ENCODE measurements at places on chromosomes 2 and 18. TPM values are rescaled to one million over a fixed set of nuclear protein-coding genes. Genes with fewer than 3 reads are reported as not detected.

The DSG2 gene
- total RNA-seq = 42.6 TPM

The PJVK gene
- total RNA-seq = 0.91 TPM

DNA sequence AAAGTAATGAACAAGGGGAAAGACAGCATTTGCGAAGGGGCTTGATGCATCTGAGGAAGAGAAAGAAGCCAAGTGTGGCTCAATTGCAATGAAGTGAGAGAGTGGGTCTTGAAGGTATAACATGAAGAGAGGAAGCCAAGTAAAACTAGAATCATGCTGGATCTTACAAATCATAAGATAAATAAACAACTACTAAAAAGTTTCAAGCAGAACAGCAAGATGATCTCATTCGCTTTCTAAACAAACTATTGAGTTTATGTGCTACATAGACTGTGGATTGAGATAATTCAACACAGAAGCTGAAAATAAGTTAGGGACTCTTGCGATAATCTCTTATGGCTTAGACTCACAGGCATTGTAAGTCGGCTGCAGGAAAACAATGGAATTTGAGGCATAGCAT lies 1310.5 kb upstream of the NRXN1 start:
- DNase-seq = no peak

DNA sequence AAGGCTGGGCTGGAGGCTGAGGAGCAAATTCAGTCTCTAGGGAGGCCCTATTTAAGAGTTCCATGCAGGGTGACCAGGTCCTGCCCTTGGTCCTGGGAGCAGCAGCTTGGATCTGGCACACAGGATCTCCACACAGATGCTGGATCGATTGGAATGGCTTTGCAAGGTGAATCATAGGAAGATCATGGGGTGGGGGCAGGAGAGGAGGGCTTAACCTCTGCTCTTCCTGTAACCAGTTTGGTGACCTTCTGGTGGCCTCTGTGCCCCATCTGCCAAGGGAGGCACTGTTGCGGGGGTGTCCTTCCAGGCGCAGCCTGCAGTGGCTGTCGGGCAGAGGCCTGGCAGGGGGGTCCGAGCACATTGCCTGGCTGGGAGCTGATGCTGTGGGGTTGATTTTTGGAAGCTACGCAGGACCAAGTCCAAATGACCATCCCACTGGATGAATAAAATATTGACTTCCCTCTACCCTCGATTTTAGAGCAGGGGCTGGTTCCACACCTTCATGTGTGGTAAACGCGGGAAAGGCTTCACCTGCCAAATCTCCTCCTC lies 79.7 kb downstream of the EDAR start:
- no peak for DNase-seq

DNA sequence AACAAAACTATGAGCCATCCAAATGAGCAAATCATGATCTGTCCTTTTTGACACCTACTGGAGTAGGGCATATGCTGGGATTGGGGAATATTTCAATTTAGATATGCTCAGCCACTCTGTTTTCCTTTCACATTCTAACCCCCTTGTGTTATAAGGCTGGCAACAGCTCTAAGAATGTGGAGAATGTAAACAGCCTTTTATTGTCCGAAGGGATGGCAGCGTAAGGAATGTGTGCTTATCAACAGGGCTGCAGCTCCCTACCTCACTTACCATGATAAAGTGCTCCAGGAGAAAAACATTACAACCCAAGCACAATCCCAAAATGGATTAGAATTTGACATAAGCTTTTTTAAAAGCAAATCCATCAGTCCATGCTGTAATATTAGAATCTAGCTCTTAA lies 2.2 kb downstream of the NXPH2 start:
- DNase-seq = no peak

The CYP26B1 gene
- total RNA-seq = 1.5 TPM

GRCh38 chr18:62659698-62660097 lies 55.6 kb upstream of the PHLPP1 start:
- no peak for DNase-seq

DNA sequence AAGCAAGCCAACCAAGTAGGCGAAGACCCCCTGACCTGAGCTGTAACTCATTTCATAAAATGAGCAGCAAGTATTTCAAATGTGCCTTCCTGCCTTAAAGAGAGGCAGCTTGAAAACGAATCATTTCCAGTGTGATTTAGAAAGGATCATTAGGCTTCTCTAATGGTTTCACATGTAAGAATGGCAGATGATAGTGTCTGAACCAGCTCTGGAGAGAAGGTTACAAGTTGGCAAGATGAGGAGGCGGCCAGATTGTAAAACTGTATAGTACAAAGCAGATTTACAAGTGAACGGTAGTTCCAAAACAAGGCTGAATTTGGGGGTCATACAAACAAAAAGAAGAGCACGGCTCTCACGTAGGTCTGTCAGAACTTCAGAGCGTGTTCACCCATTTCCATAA lies 132.4 kb downstream of the ZNF516 start:
- DNase-seq = no peak

- no peak for DNase-seq
These were observed 84.0 kb upstream of the ACSL3 start for GRCh38 chr2:222776792-222777191.

- DNase-seq = no peak
These were observed 101.4 kb downstream of the RBMS1 start for GRCh38 chr2:160392201-160392600.

DNA sequence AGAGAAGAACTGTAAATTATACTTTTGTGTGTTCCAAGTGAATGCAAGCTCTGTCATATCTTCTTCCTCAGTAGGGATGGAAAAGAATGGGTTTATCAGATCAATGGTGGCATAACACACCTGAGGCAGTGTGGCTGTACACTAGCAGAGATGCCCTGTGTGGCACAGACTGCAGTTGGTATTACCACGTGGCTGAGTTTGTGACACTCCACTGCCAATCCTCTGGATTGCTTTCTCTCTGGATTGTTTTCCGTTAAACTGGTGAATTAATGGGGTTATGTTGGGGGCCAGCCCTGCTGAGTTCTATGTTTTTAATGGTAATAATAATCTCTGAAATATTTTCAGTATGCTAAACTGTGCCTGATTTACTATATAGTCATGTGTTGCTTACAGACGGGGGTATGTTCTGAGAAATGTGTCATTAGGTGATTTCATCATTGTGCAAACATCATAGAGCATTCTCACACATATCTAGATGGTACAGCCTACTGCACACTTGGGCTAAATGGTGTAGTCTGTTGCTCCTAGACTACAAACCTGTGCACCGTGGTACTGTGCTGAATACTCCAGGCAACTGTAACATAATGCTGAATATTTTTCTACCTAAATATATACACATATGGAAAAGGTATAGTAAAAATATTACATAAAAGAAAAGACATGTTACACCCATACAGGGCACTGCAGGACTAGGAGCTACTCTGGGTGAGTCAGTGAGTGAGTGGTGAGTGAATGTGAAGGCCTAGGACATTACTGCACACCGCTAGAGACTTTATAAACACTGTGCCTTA lies 84.7 kb upstream of the ST6GAL2 start:
- DNase-seq = no peak

The ROCK2 gene
- 30.2 TPM for total RNA-seq

- DNase-seq = no peak
These were observed 38.3 kb upstream of the EPB41L3 start for GRCh38 chr18:5582076-5582475.

DNA sequence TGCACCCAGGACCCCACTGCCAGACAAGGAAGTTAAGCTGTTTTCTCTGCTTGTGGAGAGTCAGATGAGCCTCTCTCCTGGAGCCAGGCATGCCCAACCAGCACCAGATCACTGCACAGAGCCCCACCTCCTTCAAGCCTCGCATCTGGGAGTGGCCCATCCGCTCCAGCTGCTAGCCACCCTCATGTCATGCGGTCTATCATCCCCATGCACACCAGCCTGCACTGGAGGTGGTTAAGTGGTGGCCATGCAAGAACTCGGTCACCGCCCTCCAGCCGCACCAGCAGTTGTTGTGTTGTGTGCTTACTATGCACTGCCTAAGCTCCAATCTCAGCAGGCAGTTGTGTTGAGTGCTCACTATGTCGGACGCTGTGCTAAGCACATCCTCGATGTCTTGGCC lies 177.9 kb upstream of the SLC14A2 start:
- no peak for DNase-seq

DNA sequence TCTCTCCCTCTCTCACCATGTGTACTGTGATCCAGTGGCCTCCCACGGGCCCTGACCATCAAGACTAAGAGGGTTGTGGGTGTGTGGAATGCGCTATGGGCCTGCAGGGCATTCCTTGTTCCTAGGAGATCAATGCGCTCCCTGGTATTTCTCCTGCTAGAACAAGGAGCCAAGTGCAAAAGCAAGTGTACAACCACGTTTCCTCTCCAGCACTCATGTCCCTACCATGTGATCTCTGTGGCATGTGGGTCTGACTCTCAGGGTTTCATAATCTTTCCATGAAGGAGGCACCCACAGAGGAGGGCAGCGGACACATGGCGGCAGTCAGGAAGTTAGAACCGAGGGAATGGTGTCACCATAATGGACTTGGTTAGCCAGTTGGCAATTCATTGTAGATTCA lies 91.4 kb downstream of the MAPK4 start:
- no peak for DNase-seq

The ZSWIM2 gene
- not detected for total RNA-seq

DNA sequence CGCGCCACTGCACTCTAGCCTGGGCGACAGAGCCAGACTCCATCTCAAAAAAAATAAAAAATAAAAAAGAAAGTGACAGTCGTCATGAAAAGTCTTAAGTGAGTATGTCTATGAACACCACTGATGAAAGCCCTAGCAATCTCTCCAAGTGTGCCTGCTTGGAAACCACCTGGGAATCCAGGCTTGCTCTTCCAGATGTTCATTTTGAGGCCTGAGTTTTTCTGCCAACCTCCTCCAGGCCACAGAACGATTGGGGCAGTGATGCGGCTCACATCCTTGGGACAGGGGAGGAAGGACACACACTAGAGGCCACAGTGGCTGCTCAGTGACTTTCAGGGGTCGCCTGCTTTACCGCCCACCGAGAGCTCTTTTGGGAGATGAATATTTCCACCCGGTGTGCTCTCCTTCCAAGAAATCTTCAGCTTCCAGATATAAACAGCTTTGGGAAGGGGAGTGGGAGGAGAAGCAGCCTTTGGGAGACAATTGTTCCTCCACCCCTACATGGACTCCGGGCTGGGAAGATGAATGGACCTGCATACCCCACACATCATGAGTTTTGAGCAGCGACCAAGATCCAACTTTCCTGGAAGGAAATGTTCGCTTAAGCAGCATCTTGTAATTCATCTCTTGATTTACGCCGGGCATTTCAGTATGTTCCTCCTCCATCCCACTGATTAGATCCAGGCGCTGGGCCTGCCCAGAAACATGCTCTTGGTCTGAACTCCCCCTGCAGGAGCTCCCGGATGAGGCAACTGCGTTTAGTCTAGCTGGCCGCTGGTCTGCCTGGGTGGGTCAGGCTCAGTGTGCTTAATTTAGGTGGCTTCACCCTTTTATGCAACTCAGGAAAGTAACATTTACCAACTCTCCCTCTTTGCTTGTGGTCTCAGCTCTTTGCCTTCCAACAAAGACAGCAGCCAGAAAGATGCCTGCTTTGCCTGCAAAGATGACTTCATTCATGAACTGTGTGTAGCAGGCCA lies 6.2 kb upstream of the ARMC9 start:
- peak; percentile 72 for DNase-seq

DNA sequence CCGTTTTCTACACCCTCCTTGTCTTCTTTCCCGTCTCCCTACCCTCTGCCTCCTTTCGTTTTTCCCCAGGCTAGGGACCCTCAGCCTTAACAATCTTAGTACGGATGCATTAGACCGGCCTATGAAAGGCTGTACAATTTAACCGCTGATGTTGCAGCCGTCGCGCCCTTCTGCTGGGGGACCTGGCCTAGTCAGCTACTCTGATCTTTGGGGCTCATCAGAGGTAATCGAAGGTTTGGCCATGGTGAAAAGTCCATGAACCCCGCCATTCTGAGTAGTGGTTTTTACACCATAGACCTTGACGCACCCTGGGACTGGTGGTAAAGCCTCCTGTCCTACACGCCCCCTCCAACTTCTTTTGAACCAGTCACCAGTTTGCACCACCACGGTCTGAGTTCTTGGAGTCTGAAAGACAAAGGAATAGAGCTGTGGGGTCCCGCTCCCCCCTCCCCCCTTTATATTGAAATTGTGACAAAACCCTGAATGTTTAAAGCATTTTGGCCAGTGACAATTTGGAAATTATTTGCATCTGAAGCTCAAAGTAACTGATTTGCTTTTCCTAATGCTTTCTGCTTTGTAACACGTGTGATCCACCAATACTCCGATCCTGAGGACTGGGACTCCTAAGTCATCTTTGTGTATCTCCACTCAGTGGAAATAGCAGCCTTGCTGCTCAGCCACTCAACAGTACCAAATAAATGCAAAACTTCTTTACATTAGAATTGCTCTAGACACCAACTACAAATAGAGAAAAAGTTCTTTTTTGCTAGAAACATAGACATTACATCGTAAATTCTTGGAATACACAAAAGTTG lies 642 bp upstream of the SRSF7 start:
- DNase-seq = no peak

DNA sequence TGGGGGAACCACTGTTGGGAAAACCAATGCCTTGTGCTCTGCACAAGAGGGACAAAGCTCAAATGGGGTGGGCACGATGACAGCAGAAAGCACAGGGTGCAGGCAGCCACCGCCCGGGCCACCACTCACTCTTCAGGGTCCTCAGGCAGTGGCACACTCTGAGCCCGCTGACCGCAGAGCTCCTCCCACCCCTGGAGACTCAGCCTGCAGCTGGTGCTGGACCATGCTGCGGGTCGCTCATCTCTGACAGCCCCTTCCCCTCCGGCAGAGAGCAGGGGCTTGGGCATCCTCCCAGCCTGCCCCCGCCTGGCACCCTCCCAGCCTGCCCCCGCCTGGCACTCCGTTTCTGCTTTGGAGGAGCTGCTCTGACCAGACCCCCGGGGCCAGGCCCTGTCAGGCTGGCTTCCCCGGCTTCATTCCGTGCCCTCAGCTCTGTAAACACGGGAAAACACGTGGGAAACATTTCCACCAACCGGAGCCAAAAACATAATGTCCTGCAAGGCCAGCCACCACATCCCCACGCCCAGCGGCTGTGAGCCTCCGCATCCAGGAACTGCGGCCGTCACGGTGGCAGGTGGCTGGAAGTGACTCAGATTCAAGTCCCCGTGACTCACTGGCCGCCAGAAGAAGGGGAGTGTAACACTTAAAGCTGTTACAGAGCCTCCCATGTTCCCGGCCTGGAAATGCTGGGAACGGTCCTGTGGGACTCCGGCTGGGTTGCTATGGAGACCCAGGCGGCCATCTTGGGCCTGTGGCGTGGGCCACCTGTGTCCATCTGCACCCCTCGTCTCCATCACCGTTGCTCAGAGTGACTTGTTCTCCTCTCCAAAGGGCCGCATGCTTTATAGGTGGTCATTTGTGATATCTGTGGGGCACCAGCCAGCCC lies 6.8 kb upstream of the SNED1 start:
- peak; percentile 86 for DNase-seq

The KIF5C gene
- 0.47 TPM for total RNA-seq

- DNase-seq = no peak
These were observed 154.2 kb upstream of the DLX2 start for GRCh38 chr2:172256886-172257285.

GRCh38 chr18:59718464-59719157 lies 21.4 kb upstream of the CCBE1 start:
- no peak for DNase-seq

GRCh38 chr2:198325359-198325758 lies 521.0 kb downstream of the PLCL1 start:
- DNase-seq = no peak

The EPB41L3 gene
- 6.3 TPM for total RNA-seq
